Naive B cell (primary cell): ENCODE measurements at places on chromosomes 7 and 10.

GRCh38 chr10:74021248-74022055 lies 23.5 kb downstream of the VCL start:
- DNase-seq = no peak

GRCh38 chr7:126213876-126214275 lies 1038.9 kb downstream of the GRM8 start:
- DNase-seq = no peak

GRCh38 chr7:114303301-114303700 lies 111.3 kb upstream of the FOXP2 start:
- DNase-seq = no peak

DNA sequence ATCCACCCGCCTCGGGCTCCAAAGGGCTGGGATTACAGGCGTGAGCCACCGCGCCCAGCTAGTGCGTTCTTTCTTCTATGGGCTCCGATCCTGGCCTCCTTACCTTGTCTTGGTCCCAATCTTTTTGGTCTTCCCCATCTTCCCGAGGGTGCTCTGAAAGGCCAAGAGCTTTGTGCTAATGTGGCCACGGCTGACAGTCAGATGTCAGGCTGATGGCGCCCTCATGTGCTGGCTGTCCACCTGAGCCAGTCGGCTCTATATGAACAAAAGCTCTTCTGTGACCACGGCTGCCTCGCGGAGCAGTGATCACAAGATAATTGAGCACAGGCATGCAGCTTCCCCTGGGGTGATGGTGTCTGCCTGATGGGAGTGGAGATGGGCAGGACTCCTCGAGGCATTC lies 11.0 kb upstream of the AHCYL2 start:
- no peak for DNase-seq

- DNase-seq = no peak
Measured at GRCh38 chr10:50576245-50576815, 47.4 kb downstream of the SGMS1 start.

GRCh38 chr7:112101201-112101846 lies 104.9 kb downstream of the DOCK4 start:
- no peak for DNase-seq

DNA sequence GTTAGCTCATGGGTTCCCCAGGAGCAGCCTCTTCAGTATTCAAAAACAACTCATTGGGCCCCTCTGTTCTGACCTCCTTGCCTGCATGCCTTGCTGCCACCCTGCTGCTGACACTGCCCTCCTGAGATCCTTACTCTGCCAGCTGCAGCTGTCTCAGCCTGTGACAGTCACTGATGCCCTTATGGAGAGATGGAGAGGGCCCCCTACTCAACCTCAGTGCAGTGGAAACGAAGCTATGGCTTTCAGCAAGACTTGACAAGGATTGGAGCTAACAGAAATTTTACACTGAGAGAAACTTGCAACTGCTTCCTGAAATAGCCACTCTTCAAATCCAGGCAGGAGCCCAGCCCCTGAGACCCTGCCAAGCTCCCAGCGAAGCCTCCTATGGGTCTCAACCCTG lies 678.3 kb upstream of the C7orf33 start:
- DNase-seq = no peak

DNA sequence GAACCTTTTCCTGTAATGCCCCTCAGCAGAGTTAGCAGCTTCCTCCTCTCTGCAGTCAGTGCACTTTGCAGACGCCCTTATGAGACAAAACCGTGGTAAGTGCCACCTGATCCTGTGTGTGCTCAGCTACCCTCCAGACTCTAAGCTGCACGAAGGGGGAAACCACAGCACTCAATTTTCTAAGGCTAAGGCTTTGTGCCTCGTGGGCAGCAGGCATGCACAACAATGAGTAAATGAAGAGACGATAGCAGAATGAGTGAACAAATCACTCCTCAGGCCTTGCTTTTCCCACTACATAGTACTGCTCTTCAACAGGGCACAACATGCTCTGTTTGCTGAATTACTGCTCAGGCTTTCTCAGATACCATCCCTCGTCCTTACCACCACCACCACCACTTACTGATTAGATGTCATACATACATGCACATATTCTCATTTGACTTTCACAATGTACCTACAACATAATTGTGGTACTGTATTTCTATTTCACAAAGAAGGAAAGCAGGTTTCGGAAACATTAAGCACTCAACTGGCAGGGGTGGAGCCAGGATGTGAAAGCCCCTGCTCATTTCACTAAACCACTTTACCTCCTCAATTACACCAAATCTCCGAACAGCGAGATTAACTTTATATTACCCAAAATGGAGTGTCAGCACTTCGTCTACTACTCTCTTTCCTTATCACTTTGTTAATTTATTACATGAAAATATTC lies 85.4 kb downstream of the ICA1 start:
- peak; percentile 64 for DNase-seq

- DNase-seq = no peak
Measured at GRCh38 chr7:85682833-85683620, 496.2 kb upstream of the SEMA3D start.

GRCh38 chr10:70295926-70296325 lies 12.1 kb upstream of the NPFFR1 start:
- no peak for DNase-seq

DNA sequence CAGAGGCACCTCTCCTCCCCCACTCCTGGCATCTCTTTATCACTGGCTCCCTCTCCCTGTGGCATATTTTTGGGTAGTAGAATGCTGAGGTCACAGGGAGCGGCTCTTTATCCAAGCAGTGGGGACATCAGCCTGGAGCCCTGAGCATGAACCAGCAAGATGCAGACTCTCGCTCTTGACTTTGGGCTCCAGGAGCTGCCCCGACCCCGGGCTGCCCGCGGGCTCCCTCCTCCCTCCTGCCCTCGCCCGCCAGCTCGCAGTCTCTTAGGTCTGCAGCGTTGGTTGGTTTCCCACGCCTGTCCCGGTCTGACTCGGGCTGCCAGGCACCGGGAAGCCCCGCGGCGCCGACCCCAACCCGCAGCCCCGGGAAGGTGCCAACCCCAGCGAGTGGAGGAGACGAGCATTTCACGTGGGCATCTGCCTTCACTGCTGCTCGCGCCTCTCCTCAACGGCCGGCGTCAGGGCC lies 1.3 kb downstream of the INSYN2A start:
- DNase-seq = no peak

GRCh38 chr7:128135515-128136214 lies 104.4 kb upstream of the LRRC4 start:
- DNase-seq = peak; percentile 67

DNA sequence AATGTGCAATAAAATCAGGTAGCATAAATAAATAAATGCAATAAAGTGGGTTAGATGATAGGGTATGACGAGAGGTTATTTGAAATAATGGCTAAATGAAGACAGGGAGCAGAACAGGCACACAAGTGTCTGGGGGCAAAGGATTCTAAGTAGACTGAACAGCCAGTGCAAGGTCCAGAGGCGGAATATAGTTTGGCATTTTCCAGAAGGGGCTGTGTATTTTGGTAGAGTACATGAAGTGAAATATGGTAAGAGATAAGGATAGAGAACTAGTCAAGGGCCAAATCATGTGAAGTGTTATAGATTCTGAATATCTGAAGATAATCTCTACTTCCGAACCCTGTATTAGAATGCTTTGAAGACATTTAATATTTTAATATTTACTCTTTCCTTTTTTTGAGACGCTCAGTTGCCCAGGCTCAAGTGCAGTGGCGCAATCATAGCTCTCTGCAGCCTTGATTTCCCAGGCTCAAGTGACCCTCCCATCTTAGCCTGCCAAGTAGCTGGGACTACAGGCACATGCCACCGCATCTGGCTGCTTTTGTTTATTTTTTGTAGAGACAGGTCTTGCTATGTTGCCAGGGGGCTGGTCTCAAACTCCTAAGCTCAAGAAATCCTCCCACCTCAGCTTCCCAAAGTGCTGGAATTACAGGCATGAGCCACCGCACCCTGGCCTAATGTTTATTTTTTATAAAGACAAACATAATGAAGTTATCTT lies 44.4 kb upstream of the CD36 start:
- DNase-seq = no peak

- DNase-seq = no peak
Measured at GRCh38 chr10:106919871-106920282, 244.6 kb downstream of the SORCS1 start.

GRCh38 chr7:27965650-27966049 lies 214.9 kb downstream of the JAZF1 start:
- no peak for DNase-seq

DNA sequence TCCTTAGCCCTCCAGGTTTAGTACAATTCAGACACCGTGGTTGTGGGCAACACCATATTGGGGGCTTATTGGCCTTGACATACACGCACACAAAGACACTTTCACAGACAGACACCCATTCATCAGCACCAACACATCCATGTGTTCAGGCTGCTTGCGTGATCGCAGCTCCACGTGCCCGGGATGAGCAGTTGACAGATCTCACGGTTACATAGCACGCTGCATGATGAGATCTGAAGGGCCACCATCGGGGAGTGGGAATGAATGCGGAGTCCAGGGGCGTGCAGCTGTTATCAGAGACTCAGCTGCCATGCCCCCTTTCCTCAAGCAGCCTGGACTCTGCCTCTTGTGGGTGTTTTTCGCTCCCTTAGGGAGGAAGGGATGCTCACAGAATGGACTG lies 285.2 kb downstream of the USP6NL start:
- DNase-seq = no peak

DNA sequence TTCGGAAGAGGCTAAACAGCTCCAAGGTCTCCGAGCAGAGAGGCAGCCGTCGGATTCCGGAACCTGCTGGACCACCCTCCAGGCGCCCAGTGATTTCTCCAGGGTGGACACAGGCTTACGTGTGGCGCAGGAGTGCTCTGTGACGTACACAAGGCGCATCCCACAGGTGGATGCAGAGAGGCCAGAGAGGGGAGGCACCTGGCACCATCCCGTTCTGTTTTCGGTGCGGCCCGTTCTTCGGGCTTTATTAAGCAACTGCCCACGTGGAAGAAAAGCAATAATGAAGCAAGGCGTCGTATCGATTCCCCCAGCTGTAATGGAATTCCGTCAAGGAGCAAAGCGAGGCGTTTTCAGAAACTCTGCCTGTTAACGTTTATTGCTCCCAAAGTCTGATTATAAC lies 163.6 kb downstream of the PTPRN2 start:
- no peak for DNase-seq

DNA sequence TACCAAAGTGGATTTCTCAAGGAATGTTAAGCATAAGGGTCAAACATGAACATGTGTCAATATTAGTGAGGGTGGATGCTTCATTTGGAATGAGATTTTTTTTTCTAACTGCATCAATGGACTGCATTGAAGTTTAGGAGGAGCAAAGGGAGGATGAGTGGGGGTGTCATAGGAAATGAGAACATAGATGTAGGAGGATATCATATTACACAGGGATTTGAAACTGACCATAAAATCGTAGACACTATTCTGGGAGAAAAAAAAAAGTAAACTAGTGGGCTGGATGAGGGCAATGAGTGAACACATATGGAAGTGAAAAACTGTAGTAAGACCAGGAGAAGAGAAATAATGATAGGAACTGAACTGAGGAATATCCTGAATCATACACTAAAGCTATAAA lies 109.4 kb downstream of the SEMA3A start:
- no peak for DNase-seq
